ENCODE measurements at places on chromosomes 4 and X.

DNA sequence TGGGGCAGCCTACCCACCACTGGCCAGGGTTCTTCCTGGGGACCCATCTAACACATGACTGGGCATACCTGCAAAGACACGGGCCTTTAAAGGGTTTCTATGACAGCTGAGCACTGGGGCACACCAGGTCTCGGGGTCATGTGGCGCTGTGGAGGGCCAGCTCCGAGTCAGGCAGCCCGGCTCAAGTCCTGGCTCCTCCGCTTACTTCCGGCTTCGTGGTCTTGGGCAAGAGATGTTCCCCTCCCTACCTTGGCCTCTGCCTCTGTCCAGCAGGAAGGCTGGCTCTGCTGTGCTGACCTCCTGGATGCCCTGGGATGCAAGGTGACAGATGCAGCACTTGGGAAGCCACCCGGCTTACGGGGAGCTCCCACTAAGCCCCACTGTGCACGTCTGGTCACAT is 37.6 kb downstream of the HTRA3 start:
- no peak for DNase-seq

DNA sequence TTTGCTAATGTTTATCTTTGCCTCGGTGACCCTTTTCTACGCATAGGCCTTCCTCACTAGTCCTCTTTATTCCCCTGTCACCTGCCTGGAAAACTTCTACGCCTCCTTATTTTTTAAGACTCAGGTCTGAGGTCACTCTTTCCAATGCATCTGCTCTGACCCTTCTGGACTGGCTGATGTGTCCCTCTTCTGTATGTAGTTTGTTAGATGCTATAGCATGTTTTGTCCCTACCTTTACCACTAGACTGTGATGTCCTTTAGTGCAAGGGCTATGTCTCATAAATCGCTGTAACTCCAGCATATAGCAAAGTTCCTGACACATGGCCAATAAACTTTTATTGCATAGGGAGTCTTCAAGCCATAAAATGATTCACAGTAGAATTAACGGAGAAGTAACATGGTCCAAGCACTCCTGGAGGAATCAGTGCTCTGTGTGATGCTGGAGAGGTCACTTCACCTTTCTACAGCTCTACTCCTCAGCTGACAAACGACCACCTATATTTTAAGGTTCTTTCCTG is 872.5 kb upstream of the SLIT2 start:
- no peak for DNase-seq

- DNase-seq = no peak
Observed at GRCh38 chr4:128825226-128825625, 15.7 kb downstream of the JADE1 start.

GRCh38 chr4:2745981-2746806 is 9.9 kb downstream of the TNIP2 start:
- DNase-seq = no peak

DNA sequence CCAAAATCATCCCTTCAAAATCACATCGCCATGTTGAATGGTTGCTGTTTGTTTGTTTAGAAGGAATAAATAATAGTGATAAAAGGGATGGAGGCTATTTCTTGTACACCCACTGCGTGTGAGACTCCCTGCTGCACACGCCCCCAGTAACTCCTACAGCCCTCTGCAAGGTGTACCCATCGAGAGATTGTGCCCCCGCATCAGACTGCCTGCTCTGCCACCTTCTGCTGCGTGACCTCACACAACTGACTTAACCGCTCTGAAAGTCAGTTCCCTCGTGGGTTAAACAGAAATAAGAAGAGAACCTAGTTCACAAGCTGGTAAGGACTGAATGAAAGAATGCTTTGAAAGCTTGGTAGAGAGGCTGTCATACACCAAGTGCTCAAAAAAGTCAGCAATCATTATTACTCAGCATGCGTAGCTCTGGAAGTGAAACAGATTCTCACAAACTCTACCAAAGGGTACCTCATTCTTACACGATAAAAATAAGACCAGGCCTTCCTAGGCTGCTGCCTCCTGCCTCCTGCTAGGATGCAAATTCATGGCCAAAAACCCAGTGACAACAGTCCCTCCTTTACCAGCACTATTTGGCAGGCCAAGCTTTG is 147.1 kb downstream of the CPEB2 start:
- no peak for DNase-seq

DNA sequence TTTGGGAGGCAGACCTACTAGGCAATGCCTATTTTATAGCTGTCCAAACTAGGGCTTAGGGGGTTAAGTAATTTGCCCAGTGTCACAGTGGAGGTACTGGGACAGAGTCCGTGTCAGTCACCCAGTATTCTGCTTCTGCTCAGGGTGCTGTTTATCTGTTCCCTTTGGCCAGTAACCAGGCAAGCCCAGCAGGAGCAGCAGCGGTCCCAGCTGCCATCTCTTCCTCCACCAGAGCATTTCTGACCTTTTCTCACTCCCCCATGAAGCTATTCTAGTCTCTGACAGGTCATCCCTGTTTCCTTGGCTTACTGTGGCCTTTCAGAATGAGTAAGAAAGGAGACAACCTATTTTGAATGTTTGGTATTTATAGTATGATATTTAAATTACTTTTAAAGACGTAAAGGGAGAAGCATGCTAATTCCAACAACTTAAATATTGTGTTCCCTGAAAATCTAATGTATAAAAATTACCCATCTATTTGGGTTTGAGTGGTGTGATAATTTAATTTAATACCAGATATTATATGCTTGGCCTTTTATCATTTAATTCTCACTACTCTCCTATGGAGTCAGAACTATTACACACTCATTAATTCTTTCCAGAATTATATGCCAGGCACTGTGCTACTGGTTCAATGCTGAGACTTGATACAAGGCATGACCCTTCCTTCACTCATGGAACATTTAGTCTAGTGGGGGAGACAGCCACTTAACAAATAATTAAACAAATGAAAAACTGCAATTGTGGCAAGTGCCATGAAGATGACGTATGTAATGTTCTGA is 60.6 kb downstream of the RPS6KA3 start:
- no peak for DNase-seq

DNA sequence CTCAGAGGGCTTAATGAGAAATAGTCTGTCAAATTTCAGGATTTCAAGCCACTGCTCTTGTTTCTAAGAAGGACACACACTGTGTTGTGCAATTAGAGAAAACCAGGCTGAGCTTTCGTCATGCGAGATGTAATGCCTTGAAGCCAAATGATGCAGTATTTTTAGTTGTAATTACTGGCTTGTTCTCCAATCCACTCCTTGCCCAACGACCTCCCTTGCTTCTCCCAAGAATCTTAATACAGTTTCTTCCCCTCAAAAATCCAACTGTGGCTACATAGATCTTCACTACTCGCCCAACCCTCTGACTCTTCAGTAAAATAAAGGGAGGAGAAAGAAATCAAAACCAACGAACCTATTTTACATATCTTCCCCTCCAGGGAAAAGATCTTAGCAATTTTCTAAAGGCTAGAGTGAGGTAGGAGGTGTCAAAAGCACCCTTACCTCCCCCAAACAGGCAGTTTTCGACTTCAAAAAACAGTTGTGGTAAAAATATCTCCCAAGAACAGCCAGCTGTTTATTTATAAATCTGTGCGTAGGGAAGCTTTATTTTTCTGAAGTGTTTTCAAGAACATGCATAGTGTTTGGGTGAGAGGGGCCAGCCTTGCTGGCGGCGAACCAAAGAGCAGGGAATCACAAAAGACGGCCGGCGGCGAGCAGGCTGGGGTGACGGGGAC is 68.7 kb downstream of the MGST2 start:
- DNase-seq = peak; percentile 9

- DNase-seq = no peak
Observed at GRCh38 chr4:127509155-127509554, 123.6 kb upstream of the INTU start.

DNA sequence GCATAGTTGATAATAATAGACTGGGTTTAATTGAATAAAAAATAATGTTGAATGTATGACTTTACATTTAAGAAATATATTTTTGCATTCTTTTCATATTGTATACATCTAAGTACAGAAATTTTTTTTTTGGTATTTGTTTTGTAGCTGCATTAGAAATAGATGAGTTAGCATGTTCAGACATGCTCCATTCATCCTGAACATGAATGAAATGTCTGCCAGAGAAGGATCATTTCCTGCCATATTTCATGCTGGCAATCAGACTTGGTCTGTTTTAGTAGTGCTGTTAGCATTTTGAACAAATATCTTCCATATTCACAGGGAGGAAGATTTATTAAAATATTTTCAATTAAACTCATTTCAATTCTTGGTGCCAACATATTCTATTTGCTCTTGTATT is 98.9 kb downstream of the FRMPD4 start:
- no peak for DNase-seq

DNA sequence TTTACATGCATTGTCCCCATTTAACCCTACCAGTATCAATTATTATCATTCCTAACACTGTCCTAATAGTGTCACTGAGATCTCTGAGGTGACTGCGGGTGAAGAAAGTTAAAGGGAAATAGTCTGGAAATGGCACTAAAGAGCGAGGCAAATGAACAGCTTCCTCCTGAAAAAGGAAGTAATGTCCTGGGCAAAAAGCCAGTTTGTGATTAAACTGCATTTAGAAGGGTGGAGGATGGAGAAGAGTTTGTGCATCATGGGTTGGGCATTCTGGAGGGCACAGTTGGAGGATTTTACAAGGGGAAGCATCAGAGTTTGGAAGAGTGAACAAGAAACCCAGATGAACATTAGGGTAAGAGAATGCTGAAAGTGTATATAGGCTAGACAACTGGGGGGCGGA is 60.5 kb upstream of the SLC25A4 start:
- DNase-seq = no peak

- no peak for DNase-seq
Observed at GRCh38 chrX:71107762-71108360, 1.3 kb upstream of the CXorf65 start.

GRCh38 chr4:7193030-7193958 is 956 bp downstream of the SORCS2 start:
- no peak for DNase-seq

GRCh38 chrX:74133156-74133796 is 170.7 kb upstream of the ZCCHC13 start:
- peak; percentile 10 for DNase-seq

- DNase-seq = no peak
Observed at GRCh38 chr4:101667348-101667747, 123.2 kb upstream of the BANK1 start.

DNA sequence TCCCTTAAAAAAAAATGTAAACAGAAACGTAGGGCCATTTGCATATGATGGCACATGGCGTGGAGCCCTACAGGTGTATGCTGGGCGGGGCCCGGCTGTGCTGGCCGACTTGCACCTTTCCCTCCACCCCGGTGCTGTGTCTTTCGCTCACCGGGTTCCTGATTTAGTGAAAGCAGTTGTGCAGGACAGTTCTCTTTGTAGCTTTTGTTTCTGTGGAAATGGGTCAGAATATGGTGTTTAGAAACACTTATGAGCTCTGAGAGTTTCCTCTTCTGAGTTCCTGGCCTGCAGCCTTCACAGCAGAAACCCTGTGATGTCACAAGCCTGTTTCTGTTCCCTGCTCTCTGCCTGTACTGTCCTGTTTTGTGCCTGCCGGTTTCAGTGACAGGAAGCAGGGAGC is 22.5 kb upstream of the MSANTD1 start:
- DNase-seq = no peak

DNA sequence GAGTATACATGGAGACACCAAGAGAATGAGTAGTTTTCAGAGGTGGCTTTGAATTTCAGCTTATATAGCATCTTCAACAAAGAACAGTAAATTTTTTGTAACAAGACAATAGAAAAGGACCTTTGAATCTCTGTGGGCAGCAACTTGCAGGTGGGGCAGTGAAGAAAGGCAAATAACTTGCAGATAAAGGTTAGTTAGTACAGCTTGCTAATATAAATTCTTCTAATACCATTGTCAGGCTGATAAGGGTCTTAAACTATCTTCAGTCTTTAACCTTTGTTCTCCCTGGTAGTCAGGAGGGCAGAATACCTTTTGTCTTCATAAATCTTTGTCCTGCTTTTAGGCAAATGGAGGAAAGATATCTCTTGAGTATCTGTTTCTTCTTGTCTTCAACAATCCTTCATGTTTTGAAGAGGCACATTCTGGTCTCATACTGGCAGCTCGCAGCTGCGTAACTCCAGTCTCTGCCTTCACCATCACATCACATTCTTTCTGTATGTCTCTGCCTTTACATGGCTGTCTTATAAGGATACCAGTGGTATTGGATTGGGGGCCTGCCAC is 16.0 kb downstream of the ANXA3 start:
- DNase-seq = no peak

Data from AG04449 (cell line).